ENCODE measurements at places on chromosomes 2 and 18.

GRCh38 chr2:25418944-25419677, 77.4 kb upstream of the DNMT3A start:
- DNase-seq: no peak

GRCh38 chr2:175926272-175926671, 75.8 kb downstream of the LNPK start:
- no peak for DNase-seq

GRCh38 chr2:38711558-38711957, 39.6 kb downstream of the SRSF7 start:
- DNase-seq: no peak

- no peak for DNase-seq
These were observed 12.1 kb downstream of the ADAM17 start for GRCh38 chr2:9543557-9543956.

DNA sequence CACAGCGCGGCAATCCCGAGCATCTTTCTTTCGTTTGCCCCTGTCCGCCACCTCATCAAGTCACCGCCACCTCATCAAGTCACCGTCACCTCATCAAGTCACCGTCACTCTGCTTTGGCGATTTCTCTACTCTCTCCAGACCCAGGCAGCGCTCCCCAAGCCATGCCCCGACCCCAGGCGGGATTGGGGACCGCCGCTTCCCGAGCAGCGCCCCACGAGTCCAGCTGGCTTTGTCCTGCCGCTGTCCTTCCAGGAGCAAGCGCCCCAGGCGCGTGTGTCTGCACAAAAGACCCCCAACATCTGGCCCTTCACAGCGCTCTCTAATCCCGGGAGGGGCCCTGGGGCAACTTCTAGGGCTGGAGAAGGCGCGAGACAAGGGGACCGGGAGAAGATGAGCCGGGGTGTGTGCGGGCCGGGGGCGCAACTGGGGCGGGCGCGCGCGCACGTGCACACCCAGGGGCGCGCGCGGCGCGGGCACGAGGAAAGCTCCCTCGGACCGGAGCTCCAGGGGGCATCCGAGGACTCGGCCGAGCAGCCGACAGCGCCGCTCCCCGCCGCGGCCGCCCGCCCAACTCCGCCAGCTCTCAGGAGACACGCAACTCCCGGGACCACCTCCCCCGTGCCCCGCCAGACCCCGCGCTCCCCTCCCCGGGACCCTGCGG, 633 bp upstream of the RNF152 start:
- no peak for DNase-seq

DNA sequence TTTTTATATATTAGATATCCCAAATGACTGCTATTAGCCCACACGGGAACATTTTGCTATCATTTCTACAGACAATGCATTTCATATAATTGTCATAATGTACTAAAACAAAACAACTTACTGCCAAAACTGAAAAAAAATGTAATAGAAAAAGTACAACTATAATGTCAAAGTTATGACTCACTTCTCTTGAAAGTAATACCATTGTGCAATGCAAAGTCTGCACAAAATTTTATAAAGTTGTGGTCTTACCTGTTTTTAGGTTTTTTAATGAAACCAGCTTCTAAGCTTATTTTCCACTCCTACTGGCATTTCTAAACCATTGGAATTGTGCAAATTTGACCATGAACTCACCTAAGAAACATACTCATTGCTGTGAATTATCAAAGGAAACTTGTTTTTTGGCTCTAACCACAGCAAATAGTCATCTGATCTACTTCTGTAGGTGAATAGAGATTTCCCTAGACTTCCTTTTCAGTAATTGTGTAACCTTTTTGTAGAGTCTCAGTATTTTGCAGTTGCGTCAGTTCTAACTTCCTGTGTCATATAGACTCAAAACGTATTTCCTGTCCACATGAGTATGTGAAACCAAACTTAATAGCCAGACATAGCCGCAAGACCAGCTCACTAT, 31.9 kb upstream of the TFPI start:
- no peak for DNase-seq

DNA sequence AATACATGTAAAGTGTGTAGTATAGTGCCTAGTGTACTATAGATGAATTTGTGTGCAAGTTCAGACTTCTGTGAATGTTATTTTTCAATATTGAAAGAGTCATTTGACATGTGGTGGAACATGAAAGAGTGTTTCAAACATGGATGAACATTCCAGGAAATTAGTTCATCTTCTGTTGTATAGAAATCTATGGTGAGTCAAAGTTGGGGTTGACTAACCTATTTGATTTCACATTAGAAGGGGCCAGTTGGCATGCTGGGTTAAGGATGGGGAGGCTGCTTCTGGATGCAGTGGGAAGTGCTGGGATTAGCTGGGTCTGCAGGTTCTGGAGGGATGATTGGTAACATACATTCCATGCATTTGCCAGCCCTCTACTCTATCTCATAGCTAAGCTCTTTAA, 50.6 kb downstream of the LYPD6B start:
- no peak for DNase-seq

- no peak for DNase-seq
These were observed 145.9 kb downstream of the DDX1 start for GRCh38 chr2:15737314-15738224.

DNA sequence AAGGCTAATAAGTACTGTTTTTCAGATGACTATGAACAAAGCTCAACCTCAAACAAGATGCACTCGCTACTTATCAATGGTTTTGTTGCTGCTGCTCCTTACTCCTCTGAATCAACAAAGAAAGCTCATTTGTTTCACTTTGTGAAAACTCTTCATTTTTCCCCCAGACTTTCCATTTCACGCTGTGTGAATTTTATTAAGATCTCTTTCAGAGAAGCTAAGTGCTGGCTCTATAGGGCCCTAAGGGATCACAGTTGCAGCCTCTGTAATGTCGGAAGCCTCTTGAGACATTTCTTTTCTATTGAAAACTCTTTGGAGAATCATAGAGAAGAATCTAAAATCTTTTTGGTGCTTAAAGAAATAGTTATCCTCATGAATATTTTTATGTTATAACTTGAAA, 209.8 kb downstream of the CD226 start:
- DNase-seq: no peak

- no peak for DNase-seq
These were observed 476.7 kb downstream of the TXNL1 start for GRCh38 chr18:56161566-56162260.

DNA sequence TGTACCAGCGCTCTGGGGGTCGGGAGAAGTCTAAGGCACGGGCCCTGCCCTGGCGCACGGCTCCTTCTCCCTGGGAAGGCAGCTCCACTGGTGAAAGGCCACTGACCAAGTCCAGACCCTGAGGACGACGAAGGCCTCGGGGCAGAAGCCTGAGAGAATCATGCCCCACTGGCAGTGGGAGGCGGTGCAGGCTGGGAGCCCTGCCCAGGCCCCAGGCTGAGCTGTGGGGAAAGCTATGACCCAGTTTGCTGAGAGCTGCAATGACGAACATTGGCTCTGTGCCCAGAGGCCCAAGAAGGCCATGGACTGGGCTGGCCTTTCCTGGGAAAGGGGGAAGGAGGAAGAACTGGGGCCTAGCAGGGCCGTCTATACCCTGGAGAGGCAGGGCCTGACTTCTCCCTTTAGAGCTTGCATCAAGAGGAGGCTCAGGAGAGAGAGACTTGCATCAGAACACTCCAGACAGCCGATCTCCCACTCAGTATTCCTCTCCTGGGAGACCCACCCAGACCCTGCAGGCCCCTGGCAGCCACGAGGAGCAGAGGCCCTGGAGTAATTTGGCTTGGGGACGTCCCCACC, 32.9 kb downstream of the HS1BP3 start:
- no peak for DNase-seq

GRCh38 chr2:241965931-241966412, 96.4 kb downstream of the RTP5 start:
- DNase-seq: peak; percentile 33

- no peak for DNase-seq
These were observed 95.5 kb downstream of the THNSL2 start for GRCh38 chr2:88265352-88266303.

DNA sequence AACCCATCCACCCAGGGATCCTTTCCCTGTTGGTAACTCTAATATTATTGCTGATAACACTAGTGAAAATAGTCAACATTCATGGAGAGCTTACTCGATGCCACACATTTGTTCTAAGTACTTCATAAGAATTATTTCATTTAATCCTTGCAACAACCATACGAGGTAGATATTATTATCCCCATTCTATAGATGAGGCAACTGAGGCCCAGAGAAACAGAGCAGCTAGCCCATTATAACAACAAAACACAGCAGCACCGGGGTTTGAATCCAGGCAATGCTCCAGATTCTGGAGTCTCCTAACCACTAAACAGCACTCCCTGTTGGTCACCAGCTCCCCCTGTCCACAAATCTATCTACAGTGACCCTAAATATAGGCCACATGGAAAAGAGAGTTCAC, 90.4 kb upstream of the PKDCC start:
- no peak for DNase-seq

- DNase-seq: no peak
These were observed 48.2 kb downstream of the CRIM1 start for GRCh38 chr2:36403675-36404230.

GRCh38 chr2:171320208-171320621, 113.6 kb downstream of the METTL8 start:
- no peak for DNase-seq

DNA sequence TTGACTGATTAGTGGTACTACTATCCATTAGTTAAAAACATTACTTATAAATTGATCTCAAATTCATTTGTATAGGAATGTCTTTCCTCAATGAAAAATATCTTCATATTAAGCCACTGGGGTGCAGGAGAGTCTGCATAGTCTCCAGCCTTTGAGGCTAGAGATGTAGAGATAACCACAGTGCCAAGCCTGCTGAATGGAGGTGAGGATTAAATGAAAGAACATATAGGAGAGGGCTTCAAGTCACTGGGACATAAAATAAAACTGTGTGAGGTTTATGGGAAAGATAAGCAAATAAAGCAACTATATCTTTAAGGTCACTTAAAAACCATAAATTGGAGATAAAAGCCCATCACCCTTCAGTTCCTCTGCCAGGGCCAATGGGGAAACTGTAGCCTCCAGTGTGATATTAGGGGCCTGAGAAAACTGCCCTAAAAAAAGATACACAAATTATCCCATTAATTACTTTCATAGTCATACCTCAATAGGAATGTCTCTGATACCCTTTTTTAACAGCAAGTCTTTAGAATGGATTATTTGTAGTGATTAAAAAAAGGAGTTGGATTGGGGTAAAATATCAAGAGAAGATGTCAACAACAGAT, 27.6 kb downstream of the GALNT3 start:
- DNase-seq: no peak

DNA sequence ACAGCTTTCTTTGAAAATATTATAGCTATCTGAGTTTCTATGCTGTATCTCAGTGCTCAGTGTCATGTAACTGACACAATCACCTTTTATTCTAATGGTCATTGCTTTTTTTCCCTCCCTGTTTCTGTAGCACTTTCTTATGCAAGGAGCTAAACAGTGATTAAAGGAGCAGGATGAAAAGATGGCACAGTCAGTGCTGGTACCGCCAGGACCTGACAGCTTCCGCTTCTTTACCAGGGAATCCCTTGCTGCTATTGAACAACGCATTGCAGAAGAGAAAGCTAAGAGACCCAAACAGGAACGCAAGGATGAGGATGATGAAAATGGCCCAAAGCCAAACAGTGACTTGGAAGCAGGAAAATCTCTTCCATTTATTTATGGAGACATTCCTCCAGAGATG, 56.4 kb downstream of the SCN2A start:
- no peak for DNase-seq

DNA sequence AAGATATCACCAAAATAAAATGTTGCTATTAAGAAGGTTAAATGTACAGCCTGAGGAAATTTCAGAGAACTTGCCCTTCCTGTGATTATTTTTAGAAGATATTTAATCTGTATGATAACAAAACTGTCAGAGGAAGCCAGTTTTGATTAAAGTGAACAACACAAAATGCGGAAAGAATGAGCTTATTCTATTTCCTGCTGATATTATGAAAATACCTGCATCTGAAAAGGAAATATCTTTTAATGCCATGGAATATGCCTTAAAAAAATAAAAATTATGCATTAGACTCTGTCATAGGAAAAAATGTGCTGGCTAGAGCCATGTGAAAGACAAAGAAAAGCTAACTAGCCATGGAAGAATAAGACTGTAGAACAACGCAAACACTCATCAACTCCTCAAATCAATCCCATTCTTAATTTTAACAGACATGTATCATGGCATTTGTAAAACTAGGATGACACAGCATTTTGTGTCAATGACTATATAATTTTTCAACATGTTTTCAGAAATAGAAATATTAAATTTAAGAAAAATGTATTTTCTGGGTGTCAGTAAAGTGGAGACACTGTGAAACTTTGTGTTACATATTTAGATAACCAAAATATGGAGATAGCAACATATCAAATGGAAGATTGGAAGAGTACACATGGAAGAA, 1768.2 kb downstream of the SUCLG1 start:
- DNase-seq: no peak

DNA sequence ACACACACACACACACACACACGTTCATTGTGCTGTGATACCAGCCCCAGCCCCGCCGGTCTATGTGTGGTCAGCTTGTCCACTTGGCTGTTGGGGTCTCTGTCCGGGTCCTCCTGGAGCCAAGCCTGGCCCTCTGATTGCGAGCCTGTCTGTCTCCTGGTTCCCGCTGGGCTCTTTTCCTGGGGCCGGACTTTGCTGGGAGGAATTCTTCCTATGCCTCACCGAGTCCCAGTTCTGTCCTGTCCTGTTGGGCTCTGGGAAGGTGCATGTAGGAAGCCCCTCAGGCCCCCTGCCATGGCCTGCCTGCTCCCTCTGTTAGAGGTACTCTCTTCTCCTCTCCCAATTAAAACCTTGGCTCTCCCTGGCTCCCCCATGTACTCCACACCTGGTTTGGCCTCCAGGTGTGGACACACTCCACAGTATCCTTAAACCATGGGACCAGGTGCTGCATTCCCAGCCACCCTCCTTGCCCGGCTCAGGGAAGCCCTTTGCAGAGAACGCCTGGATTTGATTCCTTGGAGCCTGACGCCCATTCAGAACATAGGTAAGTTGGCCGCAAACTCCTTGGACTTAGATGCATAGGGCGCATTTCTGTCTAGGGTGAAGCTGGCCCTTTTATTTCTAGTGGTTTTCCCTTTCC, 42.3 kb downstream of the CABLES1 start:
- no peak for DNase-seq

DNA sequence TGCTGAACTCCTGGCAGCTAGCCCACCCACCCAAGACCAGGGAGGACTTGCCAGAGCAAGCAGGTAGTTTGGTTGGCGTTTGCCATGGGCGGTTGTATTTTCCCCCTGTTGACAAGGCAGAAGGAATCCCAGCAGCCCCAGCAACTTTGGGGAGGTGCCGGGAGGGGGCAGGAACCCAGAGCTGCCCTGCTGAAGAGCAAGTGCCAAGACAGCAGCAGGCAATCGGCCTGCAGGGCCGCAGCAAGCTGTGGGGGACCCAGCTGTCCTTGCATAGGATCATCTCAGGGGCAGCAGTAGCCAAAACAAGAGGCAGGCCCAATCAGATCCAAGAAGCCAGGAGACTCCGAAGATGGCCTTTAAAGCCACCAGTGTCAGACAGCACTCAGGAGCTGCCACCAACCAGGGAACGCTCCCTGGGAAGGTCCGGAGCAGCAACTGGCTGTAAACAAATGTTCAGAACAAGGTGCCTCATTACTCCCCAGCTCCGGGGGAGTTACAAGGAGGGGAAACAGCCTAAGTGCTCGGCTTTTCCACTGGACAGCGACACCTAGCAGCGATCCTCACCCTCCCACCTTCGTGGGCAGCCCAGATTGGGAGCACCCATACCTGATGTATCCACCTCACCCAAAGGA, 2.1 kb downstream of the ST8SIA5 start:
- no peak for DNase-seq

GRCh38 chr2:173374634-173375033, 20.0 kb downstream of the CDCA7 start:
- no peak for DNase-seq

- no peak for DNase-seq
These were observed 83.4 kb downstream of the MYCN start for GRCh38 chr2:16023506-16024360.

GRCh38 chr18:10776493-10776892, 250.7 kb downstream of the NAPG start:
- DNase-seq: no peak
